Mucosa of gallbladder (tissue), 1 donor: ENCODE measurements at places on chromosomes 2 and 18. TPM values are rescaled to one million over a fixed set of nuclear protein-coding genes. Genes with fewer than 3 reads are reported as not detected.

GRCh38 chr2:103525756-103526155 lies 763.9 kb downstream of the TMEM182 start:
- DNase-seq = no peak

GRCh38 chr2:182020286-182021070 lies 34.8 kb downstream of the PPP1R1C start:
- no peak for DNase-seq

GRCh38 chr18:45503990-45504389 lies 111.3 kb upstream of the SLC14A2 start:
- DNase-seq = no peak

DNA sequence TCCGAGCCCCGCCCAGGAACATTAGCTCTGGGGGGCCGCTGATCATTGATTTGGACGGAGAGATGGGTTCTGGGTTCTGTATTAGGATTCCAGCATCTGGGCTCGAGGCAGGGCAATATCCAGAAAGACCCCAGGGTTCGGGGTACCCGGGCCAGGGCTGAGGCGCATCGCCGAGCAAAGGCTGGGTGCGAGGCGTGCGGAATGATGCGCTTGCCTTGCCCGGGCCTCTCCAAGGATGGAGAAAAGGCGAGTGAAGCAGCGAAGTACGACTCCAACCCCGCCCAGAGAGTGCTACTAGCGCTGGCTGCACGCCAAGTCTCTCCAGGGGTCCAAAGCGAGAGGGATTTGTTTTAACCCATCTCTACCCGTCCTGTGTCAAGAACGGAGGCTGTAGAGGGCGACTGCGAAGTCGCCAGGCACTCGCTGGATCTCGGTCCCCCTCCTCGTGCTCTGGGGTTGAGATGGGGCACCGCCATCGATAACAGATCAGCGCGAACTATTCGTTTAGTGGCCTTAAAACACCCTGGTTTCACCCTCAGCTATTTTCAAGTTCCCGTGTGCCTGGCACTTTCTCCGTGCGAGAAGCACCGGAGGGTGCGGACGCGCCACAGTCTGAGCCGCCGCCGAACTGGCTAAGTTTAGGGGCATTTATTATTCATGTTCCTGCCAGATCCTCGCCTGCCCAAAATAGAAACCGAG lies 1.9 kb downstream of the ADCYAP1 start:
- DNase-seq = no peak

FAM237A gene
- total RNA-seq = not detected

- no peak for DNase-seq
These were observed 298.4 kb downstream of the LPIN1 start for GRCh38 chr2:12044857-12045256.
